Endothelial cell of coronary artery (primary cell): ENCODE measurements at places on chromosomes 12 and 14. TPM values are rescaled to one million over a fixed set of nuclear protein-coding genes. Genes with fewer than 3 reads are reported as not detected.

KIF26A gene
- 2.7 and 15.2 TPM in 2 replicates for total RNA-seq

GPR132 gene
- 0.18 TPM in 1 of 2 replicates, not detected in the other for total RNA-seq

TAS2R20 gene
- total RNA-seq: 1.9 and 4.1 TPM in 2 replicates

TSPAN19 gene
- 0.09 TPM in 1 of 2 replicates, not detected in the other for total RNA-seq

C12orf76 gene
- total RNA-seq: 15.6 and 26.6 TPM in 2 replicates

FAM181A gene
- not detected in 2 replicates for total RNA-seq

AKAP3 gene
- 0.47 and 0.90 TPM in 2 replicates for total RNA-seq

RASSF9 gene
- total RNA-seq: 0.85 and 0.99 TPM in 2 replicates

PTGDR gene
- not detected in 2 replicates for total RNA-seq

ADCY4 gene
- total RNA-seq: 37.2 and 43.1 TPM in 2 replicates

IL26 gene
- total RNA-seq: not detected in 2 replicates

SMIM10L1 gene
- total RNA-seq: 4.8 and 5.1 TPM in 2 replicates

RNASE4 gene
- total RNA-seq: 6.6 and 6.7 TPM in 2 replicates

TC2N gene
- total RNA-seq: under 0.01 TPM in 1 of 2 replicates, not detected in the other

PARPBP gene
- total RNA-seq: 8.9 and 15.3 TPM in 2 replicates

PMCH gene
- total RNA-seq: 0.09 and 0.72 TPM in 2 replicates

MYH6 gene
- not detected in 2 replicates for total RNA-seq

C14orf132 gene
- total RNA-seq: 0.66 and 2.7 TPM in 2 replicates

KLRG1 gene
- 8.9 and 10.3 TPM in 2 replicates for total RNA-seq

SVOP gene
- not detected in 2 replicates for total RNA-seq

FERMT2 gene
- 91.8 and 134 TPM in 2 replicates for total RNA-seq

APOF gene
- not detected in 2 replicates for total RNA-seq

DHH gene
- 7.5 and 7.8 TPM in 2 replicates for total RNA-seq

HOXC12 gene
- total RNA-seq: not detected in 2 replicates

OR4E2 gene
- not detected in 2 replicates for total RNA-seq

PRH2 gene
- not detected in 2 replicates for total RNA-seq

PTPRR gene
- 0.99 and 3.2 TPM in 2 replicates for total RNA-seq

TCL1B gene
- not detected in 2 replicates for total RNA-seq

PLEK2 gene
- 13.1 and 18.7 TPM in 2 replicates for total RNA-seq

DNAH10 gene
- under 0.01 and 0.09 TPM in 2 replicates for total RNA-seq
